ENCODE measurements at places on chromosomes 6 and 20.
A peak's percentile ranks its signal among the peaks of the same experiment; 100 is the strongest.

DNA sequence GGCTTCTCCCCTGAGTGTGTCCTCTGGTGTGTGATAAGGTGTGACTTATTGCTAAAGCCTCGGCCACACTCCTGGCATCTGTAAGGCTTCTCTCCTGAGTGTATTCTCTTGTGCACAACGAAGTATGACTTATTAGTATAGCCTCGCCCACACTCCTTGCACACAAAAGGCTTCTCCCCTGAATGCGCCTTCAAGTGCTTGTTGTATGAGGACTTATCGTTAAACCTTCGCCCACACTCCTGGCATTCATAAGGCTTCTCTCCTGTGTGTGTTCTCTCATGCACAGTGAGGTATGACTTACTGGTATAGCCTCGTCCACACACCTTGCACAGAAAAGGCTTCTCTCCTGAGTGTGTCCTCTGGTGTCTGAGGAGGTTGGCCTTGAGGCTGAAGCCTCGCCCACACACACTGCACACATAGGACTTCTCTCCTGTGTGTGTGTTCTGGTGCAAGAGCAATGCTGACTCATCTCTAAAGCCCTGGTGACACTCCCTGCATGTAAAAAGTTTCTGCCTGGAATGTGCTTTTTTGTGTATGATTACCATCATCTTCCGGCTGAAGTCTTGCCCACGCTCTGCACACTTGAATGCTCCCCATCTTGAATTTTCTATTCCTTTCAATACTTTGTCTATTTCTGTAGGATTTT lies 20.4 kb downstream of the ZNF337 start:
- no peak for DNase-seq

DNA sequence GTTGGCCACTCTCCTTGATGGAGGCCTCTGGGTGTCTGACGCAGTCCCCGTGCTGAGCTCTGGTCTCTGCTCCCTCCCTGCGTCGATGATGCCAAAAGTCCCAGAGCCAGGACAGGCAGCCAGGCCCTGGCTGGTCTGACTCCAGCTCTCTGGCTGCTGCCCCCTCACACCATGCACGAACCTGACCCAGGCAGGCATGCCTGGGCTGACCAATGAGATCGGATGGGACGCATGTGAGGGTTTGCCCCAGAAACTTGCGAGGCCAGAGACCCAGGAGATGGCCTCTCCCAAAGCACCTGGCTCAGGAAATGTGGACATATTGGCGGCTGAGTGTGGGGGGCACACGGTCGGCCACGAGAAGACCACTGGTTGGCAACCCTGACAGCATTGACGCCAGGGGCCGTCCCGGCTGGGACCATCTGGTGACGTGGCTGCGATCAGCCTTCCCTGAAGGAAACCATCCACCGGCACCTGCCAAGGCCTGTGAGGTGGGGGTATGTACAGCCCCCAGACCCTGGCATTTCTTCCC lies 51.2 kb upstream of the FRMD1 start:
- no peak for DNase-seq

DNA sequence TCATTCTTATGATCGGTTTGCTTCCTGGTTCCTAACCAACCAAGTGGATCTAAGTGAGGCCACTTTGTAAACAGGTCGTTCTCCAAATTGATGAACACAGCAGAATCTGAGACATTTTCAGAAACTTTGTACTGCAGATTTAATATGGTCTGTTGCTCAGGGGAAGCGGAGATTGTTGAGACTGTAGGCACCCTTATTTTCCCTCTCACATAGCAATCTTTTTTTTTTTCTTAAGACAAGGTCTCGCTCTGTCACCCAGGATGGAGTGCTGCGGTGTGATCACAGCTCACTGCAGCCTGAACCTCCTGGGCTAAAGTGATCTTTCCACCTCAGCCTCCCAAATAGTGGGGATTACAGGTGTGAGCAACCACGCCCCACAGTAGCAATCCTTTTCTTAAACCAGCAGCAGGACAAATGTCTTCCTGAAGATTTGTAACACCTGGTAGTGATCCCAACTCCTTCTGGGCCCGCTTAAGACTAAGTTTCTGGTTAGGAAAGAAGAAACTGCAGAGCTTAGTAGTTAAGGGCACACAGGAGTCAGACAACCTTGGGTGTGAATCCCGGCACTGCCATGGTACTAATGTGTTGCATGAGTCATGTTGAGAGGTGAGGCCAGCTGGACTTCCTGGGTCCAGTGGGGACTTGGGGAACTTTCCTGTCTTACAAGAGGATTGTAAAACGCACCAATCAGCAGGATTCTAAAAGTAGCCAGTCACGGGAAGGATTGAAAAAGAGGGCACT lies 48.4 kb upstream of the EZR start:
- DNase-seq: no peak

DNA sequence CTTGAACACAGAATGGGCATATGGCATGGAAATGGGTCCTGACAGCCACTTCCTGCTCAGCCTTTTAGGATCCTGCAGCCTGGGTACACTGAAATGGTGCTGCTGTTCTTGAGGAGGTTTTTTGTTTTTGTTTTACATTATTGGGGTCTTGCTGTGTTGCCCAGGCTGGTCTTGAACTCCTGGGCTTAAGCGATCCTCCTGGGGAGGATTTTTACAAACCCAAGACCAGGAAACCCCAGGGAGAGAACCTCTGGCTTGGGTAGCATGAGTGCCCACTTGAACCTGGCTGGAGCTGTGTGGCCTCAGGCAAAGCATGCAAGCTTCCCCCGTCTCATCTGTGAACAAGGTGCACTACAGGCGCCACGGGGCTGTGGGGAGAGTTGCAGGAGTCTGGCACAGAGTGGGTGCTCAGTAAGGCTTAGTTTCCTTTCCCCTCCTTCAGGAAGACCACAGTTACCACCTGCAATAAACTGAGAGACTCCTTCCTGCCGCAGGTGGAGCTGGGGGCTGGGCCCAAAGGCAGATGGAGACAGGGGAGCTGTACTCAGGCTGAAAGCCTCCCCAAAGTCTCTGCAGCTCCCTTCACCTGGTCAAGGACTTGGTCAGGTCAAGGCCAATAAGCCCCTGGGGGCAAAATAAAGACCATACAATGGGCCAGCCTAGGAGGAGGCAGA lies 1.8 kb downstream of the SLA2 start:
- no peak for DNase-seq

GRCh38 chr6:159443417-159443920 lies 249.6 kb downstream of the SOD2 start:
- no peak for DNase-seq

- no peak for DNase-seq
Observed at GRCh38 chr6:114157848-114158247, 185.0 kb downstream of the HS3ST5 start.

DNA sequence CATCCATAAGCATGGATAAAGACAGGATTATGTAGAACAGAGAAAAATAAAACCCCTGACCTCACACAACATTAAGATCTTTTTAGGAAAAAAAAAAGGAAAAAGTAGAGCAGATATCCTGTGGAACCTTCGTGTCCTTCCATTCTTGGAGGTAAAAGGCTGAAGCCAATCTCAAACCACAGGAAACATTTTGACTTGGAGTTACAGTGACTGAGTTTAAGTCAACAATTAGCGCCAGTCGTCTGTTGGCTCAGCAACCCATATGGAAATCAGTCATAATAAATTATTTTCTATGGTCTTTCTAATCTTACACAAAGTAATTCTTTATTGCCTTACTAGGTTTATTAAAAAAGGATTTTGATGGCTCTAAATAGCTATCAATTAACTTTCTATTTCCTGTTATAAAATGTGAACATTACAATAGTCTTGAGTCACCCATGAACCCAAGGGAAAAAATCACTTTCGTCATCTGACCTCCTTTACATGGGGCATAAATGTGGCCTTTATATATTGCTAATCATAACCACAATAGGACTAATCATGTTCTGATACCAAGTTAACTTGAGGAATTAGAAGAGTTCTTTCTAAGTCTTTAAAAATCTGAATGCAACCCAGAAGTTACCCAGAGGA lies 592.9 kb downstream of the TFAP2B start:
- no peak for DNase-seq

DNA sequence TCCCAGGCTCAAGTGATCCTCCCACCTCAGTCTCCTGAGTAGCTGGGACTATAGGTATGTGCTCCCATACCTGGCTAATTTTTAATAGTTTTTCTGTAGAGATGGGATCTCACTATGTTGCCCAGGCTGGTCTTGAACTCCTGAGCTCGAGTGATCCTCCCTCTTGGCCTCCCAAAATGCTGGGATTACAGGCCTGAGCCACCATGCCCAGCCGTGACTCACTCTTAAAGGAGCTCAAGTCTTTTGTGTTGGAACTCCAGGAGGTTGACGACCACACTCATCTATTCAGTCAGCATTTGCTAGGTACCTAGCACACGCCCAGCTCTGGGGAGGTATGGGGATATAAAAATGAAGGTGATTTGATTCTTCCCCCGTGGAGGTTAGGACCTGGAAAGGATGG lies 62.8 kb downstream of the UTRN start:
- no peak for DNase-seq

- no peak for DNase-seq
Observed at GRCh38 chr6:25456249-25457040, 177.3 kb downstream of the CARMIL1 start.

DNA sequence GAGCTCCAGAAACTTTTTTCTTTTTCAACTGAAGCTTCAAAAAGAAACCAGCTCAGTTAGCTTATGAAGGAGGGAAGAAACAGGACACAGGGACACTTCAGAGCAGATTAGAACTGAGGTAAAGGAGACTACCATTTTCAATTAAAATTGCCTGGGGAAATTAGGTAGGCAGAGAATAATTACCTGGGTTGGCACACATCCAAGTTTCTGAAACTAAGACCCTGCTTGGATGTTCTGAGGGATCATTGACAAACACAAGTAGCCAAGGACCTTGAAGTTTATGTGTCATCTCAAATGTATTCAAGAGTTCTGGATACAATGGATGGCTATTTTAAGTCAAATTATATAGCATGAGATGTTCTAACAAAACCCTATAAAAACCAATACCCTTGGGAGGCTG lies 137.6 kb downstream of the PLCB4 start:
- no peak for DNase-seq

- no peak for DNase-seq
Observed at GRCh38 chr6:137136065-137136464, 37.4 kb downstream of the IL22RA2 start.

GRCh38 chr6:113347436-113347835 lies 509.7 kb upstream of the MARCKS start:
- DNase-seq: no peak

GRCh38 chr20:32672982-32673851 lies 524 bp downstream of the C20orf203 start:
- no peak for DNase-seq

- no peak for DNase-seq
Observed at GRCh38 chr6:97841763-97842162, 558.7 kb upstream of the MMS22L start.

DNA sequence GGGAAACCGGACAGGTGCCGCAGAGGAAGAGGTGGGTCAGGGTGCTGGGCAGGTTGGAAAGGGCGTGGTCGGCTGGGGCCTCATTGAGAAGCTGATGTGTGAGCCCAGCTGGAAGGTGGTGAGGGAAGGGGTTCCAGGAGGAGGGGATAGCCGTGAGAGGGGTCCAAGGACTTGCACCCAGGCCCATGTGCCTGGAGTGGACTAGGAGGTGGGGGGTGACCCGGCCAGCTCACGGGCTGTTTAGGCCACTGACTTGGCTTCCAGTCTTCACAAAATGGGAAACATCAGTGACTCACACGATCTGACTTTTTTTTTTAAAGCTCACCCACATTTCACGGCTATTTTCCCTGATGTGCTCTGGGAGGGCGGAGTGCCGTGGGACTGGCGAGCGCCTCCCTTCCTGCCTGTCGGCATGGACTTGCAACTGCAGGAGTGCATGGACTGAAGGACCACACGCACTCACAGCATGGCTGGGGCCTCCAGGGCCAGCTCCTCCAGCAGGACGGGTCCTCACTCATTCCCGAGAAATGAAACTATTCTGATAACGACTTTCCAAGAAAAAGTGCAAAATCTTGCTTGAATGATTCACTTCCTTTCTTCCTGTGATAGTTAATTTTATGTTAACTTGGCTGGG lies 13.5 kb upstream of the PDE10A start:
- no peak for DNase-seq

DNA sequence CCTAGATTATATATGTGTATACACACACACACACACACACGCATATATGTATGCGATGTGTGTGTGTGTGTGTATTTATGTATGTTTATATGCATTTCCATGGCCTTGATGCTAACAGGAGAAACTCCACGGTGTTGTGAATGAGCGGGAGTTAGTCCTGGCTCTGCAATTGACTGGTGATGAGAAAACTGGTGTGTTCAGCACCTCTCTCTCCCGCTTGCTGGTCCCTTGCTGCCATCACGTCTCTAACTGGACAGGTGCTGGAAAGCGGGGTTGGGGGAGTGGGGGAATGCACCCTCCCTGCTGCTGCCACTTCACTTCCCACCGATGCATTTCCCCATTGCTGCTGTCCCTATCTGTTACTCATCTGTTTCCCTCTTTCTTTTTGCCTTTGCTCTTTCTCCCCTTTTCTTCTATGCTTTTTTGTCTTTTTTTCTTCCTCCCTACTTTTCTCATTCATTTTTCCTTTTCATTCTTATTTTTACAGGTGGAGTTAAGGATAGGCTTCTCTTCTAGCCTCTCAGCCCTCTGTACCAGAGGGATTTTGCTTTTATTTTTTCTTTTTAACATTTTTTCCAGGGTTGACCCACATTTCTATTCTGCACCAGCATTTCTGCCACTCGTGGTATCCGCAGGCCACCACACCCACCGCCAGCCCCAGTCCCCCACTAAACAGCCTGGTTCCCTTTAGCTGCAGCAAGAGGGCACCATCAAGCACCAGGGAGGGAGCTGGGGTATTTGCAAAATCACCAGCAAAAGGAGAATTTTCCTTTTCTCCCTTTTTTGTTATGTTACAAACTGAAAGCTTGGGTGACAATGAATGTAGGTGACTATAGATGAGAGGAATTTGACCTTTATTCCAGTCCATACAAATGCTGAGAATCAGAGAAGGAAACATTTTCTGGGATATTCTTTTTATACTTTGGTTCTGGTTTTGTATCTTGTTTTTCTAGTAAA lies 115.6 kb downstream of the TCP11 start:
- no peak for DNase-seq

GRCh38 chr6:32819729-32820128 lies 2.9 kb upstream of the HLA-DOB start:
- no peak for DNase-seq

- peak; percentile 3 for DNase-seq
Observed at GRCh38 chr6:69796073-69796641, 653 bp downstream of the LMBRD1 start.

GRCh38 chr6:40356242-40356910 lies 230.8 kb downstream of the LRFN2 start:
- DNase-seq: no peak

DNA sequence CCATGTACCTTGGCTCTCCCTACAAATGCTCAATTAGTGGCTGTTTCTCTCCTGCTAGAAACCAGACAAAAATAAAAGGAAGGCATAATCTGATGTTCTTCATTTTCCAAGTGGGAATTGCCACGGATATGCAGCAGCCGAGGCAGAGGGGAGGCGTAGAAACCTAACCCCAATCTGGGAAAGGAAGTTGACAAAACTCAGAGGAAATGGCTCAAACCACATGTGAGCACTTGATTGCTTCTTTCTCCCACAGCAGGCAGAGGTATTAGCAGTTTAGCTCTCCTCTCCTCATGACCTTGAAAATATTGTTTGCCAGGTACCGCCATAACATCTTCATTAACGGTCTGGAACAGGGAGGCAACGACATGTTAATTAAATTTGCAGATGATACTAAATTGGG lies 3.8 kb upstream of the MLN start:
- no peak for DNase-seq

- DNase-seq: peak; percentile 11
Observed at GRCh38 chr6:42898891-42899361, 16.9 kb upstream of the PTCRA start.

GRCh38 chr6:131400779-131401496 lies 172.1 kb upstream of the ARG1 start:
- no peak for DNase-seq

- no peak for DNase-seq
Observed at GRCh38 chr6:150142670-150143515, at the start of gene PPP1R14C. Gene PPP1R14C, plus strand, starts transcription at chr6:150143044. Its CDS starts 149 bp downstream, at chr6:150143193.
